Caki2 (cell line): ENCODE measurements at places on chromosomes 3 and 15. TPM values are rescaled to one million over a fixed set of nuclear protein-coding genes. Genes with fewer than 3 reads are reported as not detected.

GCSAM gene
- total RNA-seq: not detected in 2 replicates

HCLS1 gene
- total RNA-seq: not detected in 2 replicates

KLHL40 gene
- total RNA-seq: not detected in 2 replicates

ERICH6 gene
- not detected in 2 replicates for total RNA-seq

CAMK1 gene
- 33.6 and 43.0 TPM in 2 replicates for total RNA-seq

AQP9 gene
- not detected in 2 replicates for total RNA-seq

ARIH2 gene
- 67.2 and 83.3 TPM in 2 replicates for total RNA-seq

PHLDB2 gene
- total RNA-seq: 10.3 and 13.1 TPM in 2 replicates
